ENCODE measurements at places on chromosomes 6 and 20.

GRCh38 chr20:41110930-41111577 lies 26.3 kb upstream of the PLCG1 start:
- no peak for DNase-seq

- no peak for DNase-seq
These were observed 39.9 kb downstream of the PYGB start for GRCh38 chr20:25287631-25288290.

- no peak for DNase-seq
These were observed 34.8 kb downstream of the HFE start for GRCh38 chr6:26122005-26122388.

DNA sequence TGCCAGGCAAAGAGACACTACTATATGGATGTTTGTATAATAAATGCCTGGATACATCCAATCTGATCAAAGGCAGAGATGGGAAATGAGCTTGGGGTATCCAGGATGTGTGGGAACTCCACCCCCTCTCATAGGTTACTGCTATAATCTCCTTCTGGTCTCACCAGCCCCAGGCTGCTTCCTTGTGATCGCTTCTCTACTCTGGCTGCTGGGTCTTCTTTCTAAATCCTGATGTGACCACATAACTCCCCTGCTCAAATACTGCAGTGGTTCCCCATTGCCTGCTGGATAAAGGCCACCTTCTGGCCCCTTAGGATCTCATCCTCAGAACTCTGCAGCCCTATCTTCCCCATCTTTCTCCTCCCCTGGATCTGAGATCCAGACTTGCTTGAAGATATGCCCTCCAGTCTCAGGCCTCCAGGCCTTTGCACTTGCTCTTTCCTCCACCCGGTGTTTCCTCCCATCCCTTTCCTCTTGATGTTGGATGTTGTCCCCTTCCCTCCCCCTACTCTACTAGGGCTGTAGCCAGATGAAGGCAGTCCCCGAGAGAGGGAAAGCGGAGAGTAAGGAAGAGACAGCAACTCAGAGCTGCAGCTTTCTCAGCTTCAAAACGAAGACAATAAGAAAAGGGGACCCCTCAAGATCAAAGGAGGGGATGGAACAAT lies 828 bp upstream of the XKR7 start:
- no peak for DNase-seq

DNA sequence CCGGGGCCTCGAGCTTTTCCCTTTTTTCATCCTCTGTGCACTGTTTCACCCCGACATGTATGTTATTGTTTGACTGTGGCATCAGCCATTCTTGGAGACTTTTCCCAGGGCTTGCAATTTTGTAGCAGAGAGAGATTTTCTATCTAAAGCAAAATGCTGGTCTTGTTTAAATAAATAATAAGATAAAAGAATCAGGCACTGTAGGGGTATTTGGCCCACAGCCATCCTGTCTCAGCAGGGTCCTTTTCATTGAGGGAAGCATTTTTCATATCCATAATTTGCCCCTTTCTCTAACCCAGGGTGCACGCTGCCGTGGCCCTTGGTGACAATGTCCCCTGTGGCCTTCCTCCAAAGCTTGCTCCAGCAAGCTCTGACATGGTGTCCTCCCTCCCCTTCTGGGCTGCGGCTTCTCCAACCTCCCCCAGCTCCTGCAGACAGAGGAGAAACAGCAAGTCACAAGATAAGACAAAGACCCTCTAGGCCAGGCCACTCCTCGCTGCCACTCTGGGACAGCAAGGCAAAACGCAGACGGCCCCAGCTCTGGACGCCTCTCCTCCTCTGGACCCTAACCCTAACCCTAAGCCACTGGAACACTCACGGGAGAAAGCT lies 117.6 kb downstream of the MYLK4 start:
- DNase-seq, result no peak

DNA sequence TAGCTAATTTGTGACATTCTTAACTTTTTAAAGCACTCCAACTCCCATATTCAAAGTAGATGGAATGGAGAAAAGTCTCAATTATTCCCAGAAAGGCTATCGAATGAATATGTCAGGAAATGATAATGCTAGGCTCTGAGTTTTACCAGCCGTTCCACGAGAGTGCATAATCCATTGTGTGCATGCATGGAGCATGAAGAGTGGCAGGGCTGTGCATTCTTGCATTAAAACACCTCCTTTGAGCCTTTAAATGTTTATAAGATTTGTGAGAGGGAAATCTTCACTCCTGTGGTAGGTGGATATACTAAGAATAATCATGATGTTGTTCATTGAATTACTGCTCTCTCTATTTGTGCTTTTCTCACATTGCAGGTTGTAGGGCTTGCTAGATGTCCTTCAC lies 178.3 kb downstream of the CARMIL1 start:
- no peak for DNase-seq

Measured in activated effector memory CD4-positive, alpha-beta T cell treated with Interleukin-2 at 50 U/mL for 16 hours (primary cell).